Activated naive CD4-positive, alpha-beta T cell (primary cell): ENCODE measurements at places on chromosomes 2 and 18.

- no peak for DNase-seq
These were observed 133.4 kb downstream of the VAPA start for GRCh38 chr18:10047237-10047636.

- DNase-seq: no peak
These were observed 193.4 kb upstream of the HDAC4 start for GRCh38 chr2:239594019-239594771.

DNA sequence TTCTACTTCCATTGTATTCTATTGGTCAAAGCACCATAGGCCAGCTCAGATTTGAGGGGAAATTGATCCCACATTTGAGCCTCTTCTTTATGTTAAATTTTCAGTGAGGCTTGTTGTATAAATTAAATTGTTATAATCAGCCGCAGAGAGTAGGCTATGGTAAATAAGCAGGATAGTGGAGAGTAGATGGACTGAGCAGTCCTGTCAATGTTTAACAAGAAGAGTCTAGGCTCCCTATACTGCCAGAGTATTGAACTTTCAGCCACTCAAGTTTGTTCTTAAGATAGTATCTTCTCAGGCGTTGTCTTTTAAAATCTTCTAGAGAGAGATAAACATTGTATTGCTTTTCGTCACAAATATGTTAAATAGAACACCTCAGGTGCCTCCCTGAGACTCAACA, 100.9 kb downstream of the PRKRA start:
- no peak for DNase-seq

- DNase-seq: no peak
These were observed 62.6 kb upstream of the ASAP2 start for GRCh38 chr2:9144046-9144445.

GRCh38 chr2:190435031-190435670, 27.0 kb downstream of the MFSD6 start:
- DNase-seq: no peak

DNA sequence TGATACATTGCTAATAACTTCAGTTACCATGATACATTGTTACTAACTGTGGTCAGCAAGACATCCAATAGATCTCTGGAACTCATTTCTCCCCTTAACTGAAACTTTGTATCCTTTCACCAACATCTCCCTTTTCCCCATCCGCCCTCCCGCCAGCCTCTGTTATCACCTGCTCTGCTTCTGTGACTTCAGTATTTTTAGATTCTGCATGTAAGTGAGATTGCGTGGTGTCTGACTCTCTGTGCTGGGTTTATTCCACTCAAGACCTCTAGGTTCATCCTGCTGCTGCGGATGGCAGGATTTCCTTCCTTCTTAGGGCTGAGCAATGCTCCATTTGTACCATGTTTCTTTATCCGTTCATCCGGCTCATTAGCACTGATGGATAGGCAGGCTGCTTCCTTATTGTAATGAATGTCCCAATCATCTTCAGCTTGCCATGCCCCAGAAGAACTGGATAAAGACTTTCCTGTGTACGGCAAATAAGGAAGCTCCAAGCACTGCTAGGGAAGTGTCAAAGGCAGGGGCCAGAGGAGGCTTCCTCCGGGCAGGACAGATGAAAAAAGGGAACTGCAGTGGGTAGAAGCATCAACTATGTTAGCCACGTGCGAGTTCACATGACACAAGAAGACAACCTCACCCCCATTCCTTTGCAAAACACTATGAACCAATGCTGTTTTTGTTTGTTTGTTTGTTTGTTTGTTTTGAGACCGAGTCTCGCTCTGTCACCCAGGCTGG, 113.4 kb downstream of the EIPR1 start:
- DNase-seq: no peak

DNA sequence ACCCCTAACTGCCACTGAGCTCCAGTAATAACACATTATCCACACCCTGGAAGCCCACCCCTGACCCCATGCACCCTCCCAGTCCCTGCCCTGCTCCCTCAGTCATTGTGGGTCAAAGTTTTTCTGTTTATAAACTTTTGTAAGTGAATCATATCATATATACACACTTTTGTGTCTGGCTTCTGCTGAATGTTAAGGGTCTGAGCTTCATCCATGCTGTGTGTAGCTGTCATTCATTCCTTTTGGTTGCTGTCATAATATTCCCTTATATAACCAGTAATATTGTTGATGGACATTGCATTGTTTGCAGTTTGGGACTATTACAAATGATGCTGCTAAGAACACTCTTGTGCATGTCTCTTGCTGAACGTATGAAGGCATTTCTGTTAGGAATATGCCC, 14.5 kb downstream of the CNNM4 start:
- DNase-seq: no peak

DNA sequence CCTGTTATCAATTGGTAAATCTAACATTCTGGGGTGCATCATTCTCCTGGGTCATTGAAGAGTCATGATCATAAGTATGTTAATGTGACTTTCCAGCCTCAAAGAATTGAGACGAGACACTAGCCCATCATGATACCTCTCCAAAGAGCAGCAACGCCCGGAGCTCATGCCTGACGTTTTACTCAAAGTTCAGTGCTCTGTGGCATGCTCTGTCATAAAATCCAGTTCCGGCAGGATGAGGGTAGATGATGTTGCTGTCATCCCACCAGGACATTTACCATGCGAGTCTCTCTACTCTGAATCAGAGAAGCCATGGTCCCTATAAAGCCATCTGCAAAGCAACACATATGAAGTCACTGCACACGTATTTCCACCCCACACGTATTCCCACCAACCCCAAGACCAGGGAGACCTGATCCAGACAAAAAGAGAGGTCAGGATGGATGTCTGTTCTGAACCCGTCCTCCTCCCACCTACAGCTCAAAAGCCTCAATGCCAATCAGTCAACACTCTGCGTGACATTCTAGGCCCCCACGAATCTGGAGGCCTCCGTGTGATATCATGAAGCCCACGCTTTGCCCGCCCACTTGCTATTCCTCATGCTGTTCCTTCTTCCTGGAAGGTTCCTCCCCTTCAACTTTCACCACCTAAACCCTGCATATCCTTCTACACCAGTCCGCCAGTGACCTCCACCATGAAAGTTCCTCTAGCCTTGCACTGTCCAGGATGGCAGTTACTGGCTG, 85.8 kb downstream of the DNMT3A start:
- no peak for DNase-seq
